ENCODE measurements at places on chromosomes 4 and X.

DNA sequence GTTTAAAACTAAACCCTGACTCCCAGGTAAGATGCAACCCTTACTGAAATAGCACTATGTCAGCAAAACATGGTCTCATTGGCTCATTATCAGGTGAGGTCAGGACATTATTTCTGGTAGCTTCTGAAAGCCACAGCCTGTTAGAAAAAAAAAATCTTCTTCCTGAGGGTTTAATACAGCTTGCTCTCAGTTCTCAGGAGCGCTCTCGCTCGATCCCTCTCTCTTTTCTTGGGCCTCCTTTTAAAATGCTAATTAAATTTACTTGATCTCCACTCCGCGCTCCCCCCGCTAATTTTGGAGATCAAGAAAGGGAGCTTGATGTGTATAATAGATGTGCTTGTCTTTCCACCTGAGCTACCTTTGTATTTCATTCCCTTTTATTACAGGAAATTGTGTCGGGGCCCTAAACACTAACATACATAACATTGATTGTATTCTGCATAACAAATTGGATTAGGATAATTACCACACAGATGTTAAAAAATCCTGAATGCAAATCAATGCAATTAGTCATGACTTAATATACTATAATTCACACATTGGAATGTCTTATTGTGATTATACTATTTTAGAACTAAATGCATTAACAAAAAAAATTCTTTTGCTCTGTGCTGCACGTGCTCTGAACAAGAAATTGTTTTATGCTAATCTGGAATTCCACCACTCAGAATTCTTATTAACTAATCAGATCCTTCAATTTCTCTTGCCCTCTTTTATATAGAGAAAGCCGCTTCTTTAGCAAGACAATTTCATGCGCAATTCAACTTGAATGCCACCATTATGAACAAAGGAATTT is 101.6 kb upstream of the TEX13D start:
- DNase-seq: no peak

GRCh38 chr4:76035799-76036380 is at the start of gene CXCL11:
Gene CXCL11 (minus strand): TSS chr4:76036070. CDS start chr4:76035987, 83 bp downstream.
- DNase-seq: no peak

- no peak for DNase-seq
Measured at GRCh38 chr4:188779581-188779980, 640.3 kb downstream of the TRIML1 start.

- peak; percentile 1 for DNase-seq
Measured at GRCh38 chrX:97685753-97686152, 802.0 kb downstream of the RPA4 start.

- DNase-seq: peak; percentile 4
Measured at GRCh38 chrX:49041744-49042580, 1.2 kb downstream of the TFE3 start.

- no peak for DNase-seq
Measured at GRCh38 chrX:23554304-23554703, 113.0 kb upstream of the PRDX4 start.

- no peak for DNase-seq
Measured at GRCh38 chr4:74874753-74875367, 58.1 kb upstream of the PARM1 start.

DNA sequence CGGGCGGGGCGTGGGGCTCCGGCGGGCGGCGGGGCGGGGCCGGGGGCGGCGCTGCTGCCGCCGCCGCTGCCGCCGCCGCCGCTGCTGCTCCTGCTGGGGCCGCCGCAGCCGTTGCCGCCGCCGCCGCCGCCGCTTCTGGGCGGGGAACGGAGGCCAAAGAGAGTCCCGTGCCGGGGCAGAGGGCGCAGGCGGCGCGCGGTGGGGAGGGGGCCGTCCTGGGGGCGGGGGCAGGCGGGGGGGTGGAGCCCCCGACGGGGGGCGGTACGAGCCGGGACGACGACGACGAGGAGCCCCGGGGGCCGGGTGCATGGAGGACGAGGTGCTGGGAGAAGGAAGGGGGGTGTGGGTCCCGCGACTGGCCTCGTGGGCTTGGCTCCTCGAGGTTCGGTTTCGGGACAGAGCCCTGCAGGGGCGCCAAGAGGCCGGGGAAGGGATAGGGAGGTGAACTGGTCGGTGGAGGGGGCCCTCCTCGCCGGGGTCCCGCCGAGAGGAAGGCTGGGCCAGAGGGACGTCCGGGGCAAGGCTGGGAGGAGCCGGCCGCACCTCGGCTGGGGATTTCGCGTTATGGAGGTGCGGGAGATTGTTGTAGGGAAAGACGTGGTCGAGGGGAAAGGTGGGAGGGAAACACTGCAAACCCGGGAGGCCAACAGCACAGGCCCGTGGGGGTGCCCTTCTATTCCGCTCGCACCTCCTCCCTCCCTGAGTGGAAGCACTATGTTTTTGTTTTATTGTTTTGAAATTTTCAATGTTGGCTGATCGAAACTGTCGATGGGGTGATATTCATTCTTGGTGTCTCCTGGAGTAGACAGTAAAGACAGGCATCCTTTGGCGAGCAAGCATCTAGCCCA is 1.9 kb downstream of the BCORL1 start:
- peak; percentile 33 for DNase-seq

GRCh38 chr4:170428929-170429328 is 339.2 kb upstream of the AADAT start:
- no peak for DNase-seq

DNA sequence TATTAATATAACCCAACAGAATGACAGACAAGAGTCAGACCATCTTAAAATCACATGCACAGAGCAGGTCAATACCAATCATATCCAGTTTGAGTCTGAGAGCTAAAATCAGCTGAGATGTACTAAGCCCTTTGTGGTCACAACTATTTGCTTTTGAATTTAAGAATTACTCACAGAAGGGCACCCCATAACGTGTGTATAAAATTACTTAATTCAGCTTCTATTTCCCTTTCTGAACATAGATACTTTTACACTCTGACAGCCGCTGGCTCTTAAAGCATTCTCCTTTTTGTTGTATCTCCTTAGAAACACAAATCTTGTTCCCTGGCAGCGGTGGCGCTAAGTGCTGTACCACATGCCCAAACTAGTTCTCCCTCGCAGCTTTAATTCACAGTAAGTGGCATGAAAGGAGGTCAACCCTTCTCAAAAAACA is 14.8 kb upstream of the PPARGC1A start:
- DNase-seq: no peak

GRCh38 chr4:185564349-185564748 is 29.0 kb upstream of the PDLIM3 start:
- DNase-seq: no peak

GRCh38 chrX:112830540-112830939 is 10.1 kb downstream of the AMOT start:
- DNase-seq: no peak

GRCh38 chr4:145420595-145421214 is 60.9 kb upstream of the SMAD1 start:
- no peak for DNase-seq
